Activated T-helper 9 cell treated with anti-CD3 and anti-CD28 coated beads, Interleukin-2, amount 50 U/mL, for 16 hours (primary cell): ENCODE measurements at places on chromosomes 12 and 14.

GRCh38 chr12:118436002-118436730 is 59.8 kb downstream of the SUDS3 start:
- DNase-seq: no peak

DNA sequence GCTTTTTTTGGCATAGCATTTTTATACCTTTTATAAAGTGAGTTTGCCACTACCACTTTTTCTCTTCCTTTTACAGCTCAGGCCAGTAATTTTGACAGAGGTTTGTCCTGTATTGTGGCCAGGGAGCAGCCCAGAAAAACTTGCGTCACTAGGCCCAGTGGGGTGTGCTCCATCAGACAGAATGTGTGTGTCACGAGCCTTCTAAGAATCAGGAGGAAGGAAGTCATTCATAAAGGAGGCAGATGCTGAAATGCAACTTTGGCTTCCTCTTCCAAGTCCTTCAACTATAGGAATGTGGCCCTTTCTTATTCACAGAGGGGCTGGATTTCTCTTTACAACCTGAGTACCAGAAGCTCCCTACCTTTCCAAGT is 10.1 kb upstream of the RAB35 start:
- no peak for DNase-seq

DNA sequence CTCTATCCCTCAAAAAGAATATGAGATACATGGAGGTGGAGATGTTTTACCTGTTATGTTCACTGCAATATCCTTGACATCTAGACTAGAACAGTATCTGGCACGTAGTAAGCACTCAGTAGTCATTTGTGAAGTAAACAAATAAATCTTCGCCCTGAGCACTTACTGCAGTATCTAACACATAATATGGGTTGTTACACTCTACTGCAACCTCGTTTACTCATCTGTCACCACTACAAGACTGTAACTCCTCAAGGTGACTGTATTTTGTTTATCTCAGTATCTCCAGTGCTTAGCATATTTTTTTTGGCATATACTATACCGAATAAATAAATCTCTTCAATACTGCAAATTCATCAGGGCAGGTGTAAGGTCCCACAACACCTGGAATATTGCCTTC is 66.1 kb downstream of the WASHC3 start:
- no peak for DNase-seq

- DNase-seq: no peak
Observed at GRCh38 chr12:3542911-3543310, 51.9 kb downstream of the PRMT8 start.

GRCh38 chr12:3647504-3647903 is 105.4 kb downstream of the CRACR2A start:
- DNase-seq: no peak

GRCh38 chr12:16112612-16113560 is 164.6 kb downstream of the SLC15A5 start:
- no peak for DNase-seq
